ENCODE measurements at places on chromosomes 3 and 15.

- DNase-seq: no peak
Observed at GRCh38 chr3:10855871-10856662, 40.0 kb downstream of the SLC6A11 start.

GRCh38 chr15:48273049-48273448 is 58.2 kb upstream of the DUT start:
- DNase-seq: no peak

GRCh38 chr3:20246662-20247061 is 60.7 kb upstream of the SGO1 start:
- no peak for DNase-seq

GRCh38 chr15:76158815-76159214 is 99.0 kb downstream of the TMEM266 start:
- DNase-seq: no peak

- no peak for DNase-seq
Observed at GRCh38 chr3:12557473-12558100, 700 bp downstream of the MKRN2 start.

DNA sequence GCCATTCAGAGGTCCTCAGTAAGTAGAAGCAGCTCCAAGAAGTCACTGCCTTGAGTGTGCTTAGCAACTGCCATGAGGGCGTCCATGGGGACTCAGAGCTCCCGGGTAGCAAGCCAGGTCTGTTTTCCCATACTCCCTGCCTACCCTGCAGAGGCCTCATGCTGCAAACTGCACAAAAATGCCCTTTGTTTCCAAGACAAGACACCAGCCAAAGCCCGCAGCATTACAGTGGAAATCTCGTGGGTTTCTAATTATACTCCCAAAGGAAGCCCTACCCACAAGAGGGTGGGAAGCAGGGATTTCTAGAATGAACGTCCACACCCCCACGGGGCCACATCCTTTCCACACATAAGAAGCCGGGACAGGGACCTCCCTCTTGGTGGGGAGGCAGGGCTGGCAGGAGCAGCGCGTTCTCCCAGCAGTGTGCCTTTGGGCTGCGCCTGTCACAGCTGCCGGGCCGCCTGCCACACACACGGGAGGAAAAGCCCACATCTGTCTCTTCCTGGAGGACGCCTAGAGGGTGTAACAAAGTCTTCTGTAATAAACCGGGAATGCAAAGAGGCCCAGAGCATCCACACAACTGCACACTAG is 31.1 kb downstream of the FAM174B start:
- no peak for DNase-seq

DNA sequence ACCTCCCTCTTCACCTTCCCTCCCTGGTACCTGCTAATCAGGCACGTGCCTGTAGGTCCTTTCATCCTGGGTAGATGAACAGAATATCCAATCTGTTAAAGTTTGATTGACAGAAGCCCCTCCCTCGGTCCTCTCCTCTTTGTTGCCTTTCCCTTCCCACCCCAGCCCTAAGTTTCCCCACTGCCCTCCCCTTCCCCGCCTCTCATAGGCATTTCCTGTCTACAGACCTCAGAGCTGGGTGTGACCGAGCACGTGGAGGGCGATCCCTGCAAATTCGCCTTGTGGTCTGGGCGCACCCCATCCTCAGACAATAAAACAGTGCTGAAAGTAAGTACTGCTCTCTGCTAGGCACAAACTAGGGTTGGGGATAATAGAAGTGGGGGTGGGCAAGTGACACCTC is 239.2 kb upstream of the UMPS start:
- DNase-seq: no peak

DNA sequence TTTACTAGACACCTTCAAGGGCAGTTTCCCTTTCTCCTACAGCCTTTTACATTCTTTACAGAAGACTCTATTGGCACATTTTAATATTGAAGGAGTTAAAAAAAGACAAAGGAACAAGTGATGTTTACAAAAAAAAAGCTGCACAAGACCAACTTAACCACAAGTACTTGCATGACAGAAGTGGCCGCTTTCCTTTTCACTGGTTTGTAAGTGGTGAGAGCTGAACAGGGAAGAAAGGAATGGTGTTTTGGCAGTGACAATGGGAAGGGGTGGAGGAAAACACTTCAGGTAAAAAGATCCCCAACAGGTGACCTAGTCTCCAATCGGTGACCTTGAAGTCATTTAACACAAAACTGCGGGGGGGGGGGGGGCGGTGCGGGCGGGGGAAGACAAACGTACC is 1.1 kb downstream of the WDR72 start:
- no peak for DNase-seq

DNA sequence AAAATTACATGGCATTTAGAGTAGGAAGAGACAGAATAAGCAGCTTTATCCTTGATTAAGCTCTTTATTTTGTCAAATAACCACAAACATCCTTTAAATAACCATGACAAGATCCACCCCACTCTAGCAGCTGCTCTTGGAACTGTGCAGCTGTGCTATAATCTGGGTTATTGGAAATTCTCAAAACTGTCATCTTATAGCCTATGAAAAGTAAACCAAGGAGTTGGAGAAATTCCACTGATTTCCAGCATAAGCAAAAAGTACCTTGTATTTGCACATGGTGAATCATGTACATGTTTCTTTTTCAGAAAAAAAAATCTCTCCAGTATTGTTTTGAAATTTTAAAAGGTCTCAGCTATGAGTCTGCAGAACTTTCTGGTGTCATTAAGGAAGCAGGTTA is 88.8 kb upstream of the ABI3BP start:
- DNase-seq: no peak

DNA sequence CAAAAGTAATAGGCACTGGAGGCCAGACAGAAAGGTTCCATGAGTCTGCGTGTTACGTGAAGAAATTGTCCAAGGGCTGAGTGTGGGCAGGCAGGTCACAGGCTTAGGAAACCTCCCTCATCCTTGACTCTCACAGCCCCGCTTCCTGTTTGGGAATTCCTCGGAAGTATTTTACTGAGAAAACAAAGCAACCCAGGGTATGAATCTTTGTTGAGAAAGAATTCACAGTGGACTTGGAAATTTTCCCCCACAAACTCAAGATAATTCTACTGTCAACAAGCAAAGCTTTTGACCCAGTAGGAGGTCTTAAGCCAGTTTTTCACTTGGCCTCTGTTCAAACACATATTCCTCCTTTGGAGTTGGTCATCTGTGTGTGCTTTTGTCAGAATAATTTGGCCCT is 377.1 kb upstream of the TPM1 start:
- no peak for DNase-seq

DNA sequence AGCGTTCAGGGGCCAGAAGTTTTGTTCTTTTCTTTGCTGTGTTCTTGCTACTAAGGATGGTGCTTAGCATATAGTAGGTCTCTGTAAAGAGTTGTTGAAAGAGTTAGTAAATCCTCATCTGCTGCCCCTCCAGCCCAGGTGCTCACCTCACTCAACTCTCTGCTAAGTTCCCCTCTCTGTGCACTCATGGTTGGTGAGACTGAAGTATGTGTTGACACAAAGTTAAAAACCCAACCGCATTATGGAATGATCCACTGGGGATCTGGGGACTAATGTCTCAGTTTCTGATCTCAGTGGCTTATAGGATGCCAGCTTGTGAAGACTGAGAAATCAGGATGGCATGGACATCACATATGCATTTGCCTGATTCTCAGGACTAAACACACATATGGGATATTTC is 13.8 kb downstream of the RYR3 start:
- no peak for DNase-seq

DNA sequence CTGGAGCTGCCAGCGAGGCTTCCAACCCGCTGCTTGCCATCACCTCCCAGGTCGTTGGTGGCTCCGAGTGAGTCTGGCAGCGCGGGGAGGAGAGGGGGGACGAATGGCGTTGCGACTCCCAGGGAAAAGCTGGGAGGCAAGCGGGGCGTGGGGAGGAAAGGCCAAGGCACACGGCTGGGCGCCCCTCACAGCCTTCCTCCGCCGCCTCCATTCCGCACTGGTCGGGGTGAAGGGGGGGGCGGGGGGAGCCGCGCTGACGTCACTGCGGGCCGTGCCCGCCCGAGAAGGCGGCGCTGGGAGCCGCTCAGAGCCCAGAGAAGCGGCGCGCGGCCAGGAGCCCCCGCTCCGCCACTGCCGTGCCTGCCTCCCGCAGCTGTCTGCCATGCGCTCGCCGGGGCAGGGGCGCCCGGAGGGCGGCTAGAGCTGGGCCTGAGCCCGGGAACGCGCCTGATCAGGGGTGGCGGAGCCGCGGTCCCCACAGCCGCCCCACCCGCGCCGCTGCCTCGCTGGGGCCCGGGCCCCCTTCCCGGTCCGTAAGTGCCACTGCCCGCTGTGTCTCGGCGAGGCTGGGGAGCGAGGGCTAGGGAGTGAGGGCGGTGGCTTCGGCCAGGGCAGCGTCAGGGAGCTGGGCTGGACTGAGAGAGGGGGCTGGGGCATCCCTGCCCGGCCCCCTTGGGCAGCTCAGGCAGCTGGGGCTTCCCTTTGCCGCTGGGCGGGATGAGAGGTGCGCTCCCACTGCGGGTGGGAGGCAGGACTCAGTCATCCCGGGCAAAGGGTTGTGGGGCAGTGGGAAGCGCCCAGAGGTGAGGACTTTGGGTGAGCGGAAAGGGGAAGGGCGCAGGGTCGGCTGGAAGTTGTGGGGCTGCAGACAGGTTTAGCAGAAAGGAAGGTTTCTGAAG is 27.8 kb upstream of the POLG start:
- DNase-seq: no peak

DNA sequence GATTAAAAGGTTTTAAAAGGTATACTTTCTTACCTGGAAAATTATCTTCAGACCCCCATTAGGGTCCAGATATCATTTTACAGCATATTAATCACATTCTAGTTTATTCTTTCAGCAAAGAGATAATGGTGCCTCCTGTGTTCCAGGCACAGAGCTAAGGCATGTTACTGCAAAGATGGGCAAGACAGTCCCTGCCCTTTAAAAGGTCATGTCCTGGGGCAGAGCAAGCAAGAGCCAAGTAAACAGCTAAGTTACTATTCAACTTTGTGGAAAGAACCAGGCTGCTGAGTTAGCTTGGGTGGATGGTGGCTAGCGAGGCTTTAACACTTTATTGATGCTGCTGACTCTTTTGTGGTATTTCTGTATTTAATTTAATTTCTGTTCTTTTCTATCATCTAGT is 75.0 kb downstream of the LRRC28 start:
- no peak for DNase-seq

DNA sequence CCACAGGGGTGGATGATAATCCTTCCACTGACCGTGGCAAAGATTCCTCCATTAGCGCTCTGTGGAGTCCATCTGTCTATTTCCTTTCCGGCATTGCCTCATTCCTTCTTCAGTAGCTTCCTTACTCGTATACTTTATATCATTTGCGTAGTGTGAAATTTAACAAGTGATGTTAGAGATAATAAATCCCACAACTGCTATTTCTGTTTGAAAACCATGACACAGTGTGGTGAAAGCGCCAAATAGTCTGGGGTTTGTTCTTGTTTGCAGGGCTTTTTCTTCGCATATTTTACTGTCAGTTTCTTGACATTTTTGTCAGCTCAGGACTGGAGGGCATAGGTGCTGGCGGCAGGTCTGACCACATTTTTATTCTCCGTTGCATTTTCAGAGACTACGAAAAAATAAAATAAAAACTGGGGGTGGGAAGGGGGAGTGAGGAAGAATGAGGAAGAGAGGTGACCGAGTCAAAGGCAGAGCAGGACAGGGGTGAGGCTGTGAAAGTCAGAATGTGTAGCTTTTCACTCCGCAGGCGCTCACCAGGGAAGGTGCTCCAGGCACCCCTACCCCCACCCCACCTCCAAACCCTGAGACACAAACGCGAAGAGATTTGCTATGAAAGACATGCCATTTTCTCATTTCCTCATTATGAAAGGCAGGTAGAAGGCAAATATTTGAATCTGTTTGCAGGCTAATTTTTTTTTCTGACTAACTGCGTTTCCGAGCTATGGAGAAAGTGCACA is 965.0 kb downstream of the MCTP2 start:
- no peak for DNase-seq

- DNase-seq: no peak
Observed at GRCh38 chr3:56754741-56755417, 46.9 kb downstream of the ARHGEF3 start.

GRCh38 chr3:59698091-59698490 is 648.3 kb upstream of the CFAP20DC start:
- no peak for DNase-seq

- DNase-seq: no peak
Observed at GRCh38 chr3:122312826-122313225, 12.2 kb upstream of the CSTA start.

GRCh38 chr15:49320351-49320750 is 102.7 kb upstream of the FGF7 start:
- DNase-seq: no peak

DNA sequence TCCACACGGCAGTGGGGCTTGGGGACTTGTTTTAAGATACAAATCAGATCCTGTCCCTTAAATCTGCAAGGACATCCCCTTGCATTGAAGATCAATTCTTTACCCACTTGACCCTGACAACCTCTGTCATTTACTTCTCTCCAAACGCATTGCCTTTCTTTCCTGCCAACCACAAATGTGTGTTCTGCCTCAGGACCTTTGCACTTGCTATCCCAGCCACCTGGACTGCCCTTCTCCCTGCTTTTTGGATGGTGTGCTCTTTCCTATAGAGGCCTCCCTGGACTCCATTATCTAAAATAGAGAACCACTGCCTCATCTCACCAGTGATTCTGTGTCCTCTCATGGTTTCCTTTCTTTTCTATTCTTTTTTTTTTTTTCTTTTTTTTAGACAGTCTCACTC is 1.5 kb upstream of the RPL29 start:
- DNase-seq: no peak

Measured in stimulated activated CD8-positive, alpha-beta memory T cell treated with anti-CD3 and anti-CD28 coated beads, Interleukin-15, amount 100 ng/mL, for 48 hours (primary cell).